Hepatic stellate cell (primary cell): ENCODE measurements at places on chromosomes 2 and 18.
A peak's percentile ranks its signal among the peaks of the same experiment; 100 is the strongest.

GRCh38 chr18:22276334-22276713, 106.9 kb downstream of the GATA6 start:
- no peak for DNase-seq

DNA sequence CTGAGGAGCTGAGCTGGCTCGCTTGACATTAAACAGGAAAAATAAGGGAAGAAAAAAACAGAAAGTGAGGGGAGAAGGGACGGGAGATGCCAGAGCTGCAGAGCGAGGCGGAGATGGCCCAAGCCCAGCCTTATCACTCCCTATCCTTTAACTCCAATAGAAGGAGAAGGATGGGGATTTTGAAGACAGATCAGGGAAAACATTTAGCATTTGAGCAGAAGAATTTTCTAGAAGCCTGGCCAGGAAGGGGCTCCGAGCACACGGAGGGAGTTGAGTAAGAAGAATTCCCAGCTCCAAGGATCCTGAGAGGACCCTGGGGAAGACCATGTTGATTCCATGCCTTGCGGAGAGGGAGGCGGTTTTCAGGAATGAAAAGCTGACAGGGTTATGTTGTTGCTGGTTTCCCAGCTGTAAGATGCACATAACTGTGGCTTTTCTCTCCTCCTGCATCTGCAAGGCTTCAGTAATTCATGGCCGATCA, 35.6 kb downstream of the TWIST2 start:
- DNase-seq: no peak

DNA sequence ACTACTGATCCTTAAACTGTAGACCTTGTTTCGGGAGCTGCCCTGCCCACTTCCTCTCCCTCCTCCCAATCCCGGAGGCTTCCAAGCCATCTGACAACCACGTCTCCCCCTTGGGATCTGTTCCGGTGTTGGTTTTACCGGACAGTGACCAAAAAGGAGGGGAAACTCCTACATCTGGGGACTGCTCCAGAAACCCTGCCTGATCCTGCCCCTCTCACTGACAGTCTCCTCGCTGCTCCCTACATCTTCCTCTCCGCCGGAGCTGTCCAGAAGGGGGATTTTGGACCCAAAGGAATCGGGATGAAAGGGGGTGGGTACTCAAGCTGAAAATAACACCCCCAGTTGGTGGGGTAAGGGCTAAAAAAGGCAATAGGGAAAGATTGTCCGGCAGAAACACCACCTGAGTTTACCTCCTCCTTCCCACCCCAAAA, 1.5 kb downstream of the INO80D start:
- DNase-seq: peak; percentile 78

GRCh38 chr2:147396890-147397289, 447.9 kb upstream of the ACVR2A start:
- no peak for DNase-seq

DNA sequence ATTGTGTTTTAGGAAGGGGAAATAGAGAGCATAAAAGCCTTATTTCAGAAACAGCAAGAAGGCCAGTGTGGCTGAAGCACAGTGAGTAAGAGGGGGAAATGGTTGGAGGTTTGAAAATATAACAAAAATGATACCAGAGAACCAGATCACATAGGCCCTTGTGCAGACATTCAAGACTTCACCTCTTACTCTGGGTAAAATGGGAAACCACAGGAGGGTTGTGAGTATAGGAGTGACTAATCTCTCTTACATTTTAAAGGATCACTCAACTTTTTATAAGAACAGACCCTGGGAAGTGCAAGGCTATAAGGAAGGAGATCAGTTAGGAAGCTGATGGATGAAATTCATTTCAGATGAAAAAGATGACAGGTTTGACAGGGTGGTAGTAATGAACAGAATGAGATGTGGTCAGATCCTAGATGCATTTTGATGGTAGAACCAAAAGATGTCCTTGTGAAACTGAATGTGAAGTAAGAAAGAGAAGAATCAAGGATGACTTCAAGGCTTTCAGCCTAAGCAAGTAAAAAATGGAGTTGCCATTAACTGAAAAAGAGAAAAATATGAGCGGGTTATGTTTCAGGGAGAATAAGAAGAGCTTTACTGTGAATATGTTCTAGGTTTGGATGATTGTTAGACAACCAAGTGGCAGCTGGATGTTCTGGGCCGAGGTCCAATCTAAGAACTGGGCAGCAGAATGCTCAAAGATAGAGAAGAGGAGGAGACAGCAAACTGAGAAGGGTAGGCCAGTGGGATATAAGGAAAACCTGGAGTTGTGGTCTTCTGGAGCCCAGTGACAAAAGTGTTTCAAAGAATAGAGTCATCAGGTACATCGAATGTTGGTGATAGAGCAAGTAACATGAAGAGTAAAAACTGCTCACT, 65.1 kb downstream of the USP40 start:
- DNase-seq: no peak

GRCh38 chr2:64863097-64863820, 125.9 kb upstream of the SLC1A4 start:
- no peak for DNase-seq

DNA sequence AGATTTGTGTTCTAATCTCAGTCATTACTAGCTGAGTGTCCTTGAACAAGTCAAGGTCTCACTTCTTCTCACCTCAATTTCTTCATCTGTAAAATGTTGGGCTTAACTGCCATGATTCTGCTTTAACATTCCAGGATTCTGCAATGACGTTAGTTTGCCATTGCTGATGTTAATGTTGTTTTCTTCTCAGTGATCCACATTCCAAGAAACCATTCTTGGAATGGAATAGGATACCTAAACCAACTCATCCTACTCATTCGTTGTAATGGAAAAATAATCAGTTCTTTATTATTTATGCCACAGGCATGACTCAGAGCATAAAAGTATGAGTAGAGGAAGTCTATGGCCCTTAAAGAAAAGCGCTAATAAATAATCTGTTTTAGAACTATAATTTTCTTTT, 140.2 kb upstream of the ETAA1 start:
- no peak for DNase-seq

DNA sequence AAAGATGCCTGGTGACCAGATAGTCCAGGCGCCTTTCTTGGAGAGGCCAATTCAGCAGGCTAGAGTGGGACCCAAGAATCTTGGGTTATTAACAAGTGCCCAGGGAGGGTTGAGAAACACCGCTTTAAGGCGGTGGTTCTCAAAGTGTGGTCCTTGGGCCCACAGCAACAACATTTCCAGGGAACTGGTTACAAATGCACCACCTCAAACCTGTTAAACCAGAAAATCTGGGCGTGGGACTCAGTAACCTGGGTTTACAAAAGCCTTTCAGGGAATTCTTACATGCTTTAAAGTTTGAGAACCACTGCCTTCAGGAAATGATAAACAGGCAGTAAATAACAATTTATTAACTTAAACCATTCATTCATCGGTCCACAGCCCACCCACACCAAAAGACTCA, 92.5 kb downstream of the SP3 start:
- DNase-seq: no peak

DNA sequence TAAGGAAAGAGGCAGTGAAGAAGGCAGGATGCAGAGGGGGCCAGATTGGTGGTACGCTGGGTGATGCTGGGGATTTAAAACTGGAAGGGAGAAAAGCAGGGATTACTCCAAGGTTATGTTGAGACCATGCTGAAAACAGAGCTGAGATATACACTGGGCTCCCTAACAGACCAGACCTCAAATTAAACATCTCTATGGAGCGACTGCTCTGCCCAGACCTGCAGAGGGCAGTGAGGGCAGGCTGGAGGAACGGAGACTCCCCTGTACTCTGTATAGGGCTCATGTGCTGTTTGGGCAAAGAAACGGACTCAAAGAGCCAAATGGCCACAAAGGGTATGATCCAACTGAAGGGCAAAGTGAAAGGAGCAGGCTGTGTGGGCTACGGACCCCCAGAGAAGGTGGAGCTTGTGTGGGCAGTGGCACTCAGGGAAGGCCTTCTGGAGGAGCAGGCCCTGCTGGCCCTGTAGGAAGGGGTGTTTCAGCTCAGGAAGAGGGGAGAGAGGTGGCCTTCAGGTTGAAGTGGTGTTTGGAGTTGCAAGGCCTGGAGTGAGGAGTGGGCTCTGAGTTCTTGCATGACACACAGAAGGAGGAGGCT, 4.8 kb upstream of the CELF4 start:
- no peak for DNase-seq

DNA sequence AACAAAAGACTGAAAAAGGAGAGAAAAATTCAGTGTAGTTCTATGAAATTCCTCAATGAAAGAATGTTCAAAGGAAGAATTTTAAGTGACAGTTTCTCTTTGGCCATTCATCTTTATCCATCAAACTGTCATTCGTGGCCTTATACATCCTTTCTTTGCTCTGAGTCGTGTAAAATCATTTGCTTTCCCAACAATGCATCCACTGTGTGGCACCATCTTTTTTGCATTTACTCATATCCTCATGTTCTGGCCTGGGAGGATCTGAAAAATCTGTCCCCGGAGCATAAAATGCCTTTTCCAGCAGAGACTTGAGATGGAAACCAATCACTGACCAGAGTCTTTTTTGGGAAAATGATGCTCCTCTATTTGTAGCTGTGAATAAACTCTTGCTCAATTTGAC, 240.3 kb upstream of the ETAA1 start:
- no peak for DNase-seq

GRCh38 chr2:219644801-219645480, 17.5 kb downstream of the SLC4A3 start:
- DNase-seq: peak; percentile 9

DNA sequence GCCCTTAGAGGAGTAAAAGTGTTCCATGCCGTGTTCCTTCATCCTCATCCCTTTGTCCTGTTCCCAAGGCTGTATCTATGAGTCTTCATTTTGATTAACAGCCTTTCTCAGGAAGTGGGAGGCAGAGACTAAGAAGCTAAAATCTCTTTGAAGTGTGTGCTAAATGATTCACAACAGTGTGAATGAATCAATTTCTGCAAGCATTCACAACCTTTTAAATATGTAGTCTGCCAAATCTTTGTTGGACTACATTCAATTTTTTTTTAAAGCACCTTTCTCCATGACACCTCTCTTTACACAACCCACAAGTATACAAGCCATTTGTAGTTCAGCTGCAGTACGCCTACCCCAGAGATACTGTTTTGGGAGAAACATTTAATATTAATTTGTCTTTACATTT, 408.6 kb upstream of the FANCL start:
- DNase-seq: no peak

DNA sequence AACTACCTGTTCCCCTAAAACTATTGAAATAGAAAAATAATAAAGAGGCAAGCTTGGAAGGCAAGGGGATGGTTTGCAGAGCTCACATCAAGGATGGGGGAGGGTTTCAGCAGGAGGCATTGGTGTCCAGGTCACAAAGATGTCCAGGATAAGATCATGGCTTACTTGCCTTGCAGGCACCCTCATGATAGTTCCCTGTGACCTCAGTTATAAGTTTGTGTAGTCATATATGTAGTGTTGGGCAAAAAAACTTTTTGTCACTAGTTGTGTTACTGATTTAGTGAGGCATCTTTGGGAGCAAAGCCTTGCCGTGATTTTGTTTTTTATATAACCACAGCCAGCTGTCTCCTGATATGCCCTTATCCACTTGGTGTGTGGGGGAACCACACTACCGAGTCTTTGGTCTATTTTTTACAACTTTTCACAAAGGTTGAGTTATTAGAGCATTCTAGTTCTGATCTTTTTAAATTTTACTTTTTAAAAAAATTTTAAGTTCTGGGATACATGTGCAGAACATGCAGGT, 53.3 kb downstream of the IL1R2 start:
- DNase-seq: no peak

GRCh38 chr2:48050711-48051110, 144.4 kb upstream of the FBXO11 start:
- no peak for DNase-seq

DNA sequence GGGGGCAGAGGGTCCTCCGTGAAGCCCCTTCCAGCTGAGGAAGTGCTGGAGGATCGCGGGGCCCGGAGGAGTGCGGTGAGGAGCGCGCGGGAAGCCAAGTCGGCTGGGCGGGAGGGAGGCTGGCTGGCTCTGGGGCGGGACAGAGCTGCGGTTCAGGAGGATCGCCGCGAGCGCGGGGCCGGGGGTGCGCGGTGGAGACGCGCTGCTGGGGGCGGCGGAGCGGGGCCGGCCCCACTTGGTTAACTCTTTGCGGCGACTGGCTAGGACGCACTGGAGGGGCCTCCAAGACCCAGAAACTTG, 464 bp downstream of the CYBRD1 start:
- peak; percentile 33 for DNase-seq

DNA sequence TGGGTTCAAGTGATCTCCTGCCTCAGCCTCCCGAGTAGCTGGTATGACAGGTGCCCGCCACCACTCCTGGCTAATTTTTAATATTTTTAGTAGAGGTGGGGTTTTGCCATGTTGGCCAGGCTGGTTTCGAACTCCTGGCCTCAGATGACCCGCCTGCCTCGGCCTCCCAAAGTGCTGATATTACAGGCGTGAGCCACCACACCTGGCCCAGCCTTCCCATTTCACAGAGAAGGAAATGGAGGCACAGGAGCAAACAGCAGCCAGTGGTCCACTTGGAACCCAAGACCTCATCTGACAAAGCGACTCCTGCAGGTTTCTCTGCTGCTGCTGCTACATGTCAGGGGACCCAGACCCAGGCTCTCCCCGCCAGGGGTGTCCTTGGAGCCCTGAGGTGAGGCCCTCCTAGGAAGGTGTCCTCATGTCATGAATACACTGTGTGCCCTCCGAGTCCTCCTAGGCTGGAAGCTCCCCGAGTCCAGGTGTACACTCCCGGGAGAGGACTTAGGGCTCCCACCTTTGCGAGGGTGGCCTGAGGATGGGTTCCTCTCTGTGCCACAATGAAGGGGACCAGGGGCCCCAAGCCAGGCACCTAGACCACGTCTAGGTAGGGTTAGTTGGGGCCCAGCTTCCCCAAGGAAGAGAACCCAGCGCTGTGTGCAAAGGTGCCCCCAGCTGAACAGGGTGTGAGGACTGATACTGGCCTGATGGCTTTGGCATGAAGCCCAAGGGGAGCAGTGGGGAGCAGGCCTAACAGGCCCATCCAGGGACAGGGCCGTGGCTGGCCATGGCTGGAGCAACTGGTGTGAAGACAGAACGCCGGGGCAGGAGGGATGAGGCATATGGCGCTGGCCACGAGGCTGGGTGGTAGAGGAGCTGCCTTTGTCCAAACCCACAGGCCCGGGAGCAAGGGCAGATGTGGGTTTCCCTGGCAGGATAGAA, 56.1 kb downstream of the HS6ST1 start:
- DNase-seq: no peak

DNA sequence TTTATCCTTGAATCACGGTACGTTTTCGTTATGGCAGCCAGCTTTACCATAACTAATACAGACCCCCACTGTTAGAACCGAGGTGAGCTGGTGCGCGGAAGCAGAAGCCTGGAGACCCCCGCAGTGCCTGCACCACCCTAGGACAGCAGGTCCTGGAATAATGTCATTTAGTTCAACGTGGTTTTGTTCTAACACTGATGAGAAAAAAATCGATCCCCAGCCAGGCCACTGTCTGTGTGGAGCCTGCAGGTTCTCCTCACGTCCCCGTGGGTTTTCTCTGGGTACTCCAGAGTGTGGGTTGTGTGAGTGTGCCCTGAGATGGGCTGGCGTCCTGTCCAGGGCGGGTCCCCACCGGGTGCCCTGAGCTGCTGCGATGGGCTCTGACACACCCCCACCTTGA, 69.9 kb upstream of the ST3GAL5 start:
- no peak for DNase-seq
